ENCODE measurements at places on chromosomes 5 and 9.

- no peak for DNase-seq
Measured at GRCh38 chr9:129319938-129320481, 141.9 kb upstream of the IER5L start.

GRCh38 chr5:132017316-132017715 lies 5.9 kb upstream of the ACSL6 start:
- no peak for DNase-seq

GRCh38 chr5:66958980-66959641 lies 237.5 kb downstream of the CD180 start:
- DNase-seq, result peak; percentile 16

DNA sequence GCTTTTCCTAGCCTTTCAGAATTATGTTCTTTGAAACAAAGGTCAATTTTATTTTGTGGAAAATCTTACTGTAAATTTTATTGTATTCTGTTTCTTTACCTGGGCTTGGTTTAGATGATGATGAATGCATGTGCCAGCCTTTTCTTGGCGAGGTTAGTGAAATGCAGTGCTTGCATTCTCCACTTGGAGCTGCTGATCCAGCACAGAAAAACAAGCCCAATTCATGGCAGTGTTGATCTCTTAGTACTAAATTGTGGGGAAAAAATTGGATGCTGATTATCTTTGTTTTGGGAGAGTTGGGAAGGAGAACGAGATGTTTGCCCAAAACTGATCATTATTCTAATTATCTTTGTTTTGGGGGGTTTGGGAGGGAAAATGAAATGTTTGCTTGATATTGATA lies 3.7 kb downstream of the HABP4 start:
- DNase-seq, result peak; percentile 21

GRCh38 chr5:4017076-4017803 lies 421.6 kb downstream of the IRX1 start:
- no peak for DNase-seq

- DNase-seq, result no peak
Measured at GRCh38 chr5:168179192-168179593, 112.3 kb upstream of the WWC1 start.

DNA sequence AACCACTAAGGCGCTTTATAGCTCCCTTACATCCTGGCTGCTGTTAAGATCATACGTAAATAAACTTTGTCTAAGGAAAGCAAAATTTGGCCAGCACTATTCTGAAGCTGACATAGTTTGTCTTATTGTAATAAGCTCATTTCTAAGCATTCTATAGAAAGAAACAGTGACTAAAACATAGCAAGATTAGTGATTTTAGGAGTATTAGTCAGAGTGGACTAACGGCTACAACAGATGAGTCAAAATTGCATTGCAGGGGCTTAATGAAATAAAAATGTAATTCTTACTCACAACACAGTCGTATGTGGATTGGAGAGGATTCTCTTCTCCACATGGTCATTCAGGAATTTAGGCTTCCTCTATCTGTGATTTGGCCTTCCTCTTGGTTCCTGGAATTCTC lies 347.6 kb downstream of the GADD45G start:
- DNase-seq, result no peak

- no peak for DNase-seq
Measured at GRCh38 chr9:124707666-124708065, 63.4 kb downstream of the NR6A1 start.

DNA sequence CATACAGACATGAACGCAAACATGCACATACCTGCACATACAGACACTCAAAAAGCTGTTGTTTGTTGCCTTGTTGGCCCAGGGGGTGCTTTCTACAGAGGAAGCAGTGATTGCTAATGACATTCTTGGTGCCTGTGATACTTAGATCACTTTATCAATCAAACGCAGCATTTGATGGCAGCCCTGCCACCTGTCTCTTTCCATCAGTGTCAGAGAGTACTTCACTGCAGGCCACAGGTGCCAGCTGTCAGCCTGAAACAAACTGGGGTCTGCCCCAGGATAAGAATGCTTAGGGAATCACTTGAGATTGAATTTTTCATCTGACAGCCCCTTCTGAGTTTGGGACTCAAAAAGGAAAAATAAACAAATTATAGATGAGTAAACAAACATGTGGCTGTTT lies 388.9 kb upstream of the SGCD start:
- no peak for DNase-seq

- DNase-seq, result no peak
Measured at GRCh38 chr9:77257275-77257674, 79.9 kb downstream of the VPS13A start.

DNA sequence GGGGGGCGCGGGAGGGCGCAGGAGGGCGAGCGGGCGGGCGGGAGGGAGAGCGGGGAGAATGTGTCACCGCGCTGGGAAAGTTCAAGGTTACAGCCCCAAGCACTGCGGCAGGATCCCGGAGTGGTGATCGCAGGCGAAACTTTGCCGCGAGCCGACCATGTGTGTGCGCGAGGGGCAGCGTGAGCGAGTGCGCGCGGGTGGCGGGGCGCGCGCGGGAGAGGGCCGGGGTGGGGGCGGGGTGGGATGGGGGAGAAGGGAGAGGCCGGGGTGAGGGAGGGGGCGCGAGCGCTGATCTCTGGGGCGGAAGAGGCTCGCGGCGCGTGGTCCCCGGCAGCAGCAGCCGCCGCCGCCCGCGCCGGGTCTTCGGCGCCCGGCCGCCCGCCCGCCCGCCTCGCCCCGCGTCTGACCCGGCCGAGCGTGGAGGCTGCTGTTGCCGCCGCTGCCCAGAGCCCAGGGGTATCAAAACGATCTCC lies at the start of gene NFIB:
NFIB (minus strand) TSS at position 191 of the 473 bp plus-strand sequence. CDS start 630 bp downstream, outside the sequence.
- DNase-seq, result no peak

GRCh38 chr5:132549576-132549975 lies 6.3 kb upstream of the IL5 start:
- DNase-seq, result no peak

GRCh38 chr9:109914280-109915027 lies 134.5 kb downstream of the PALM2AKAP2 start:
- no peak for DNase-seq

- DNase-seq, result no peak
Measured at GRCh38 chr5:2131826-2132496, 249.2 kb upstream of the IRX4 start.

DNA sequence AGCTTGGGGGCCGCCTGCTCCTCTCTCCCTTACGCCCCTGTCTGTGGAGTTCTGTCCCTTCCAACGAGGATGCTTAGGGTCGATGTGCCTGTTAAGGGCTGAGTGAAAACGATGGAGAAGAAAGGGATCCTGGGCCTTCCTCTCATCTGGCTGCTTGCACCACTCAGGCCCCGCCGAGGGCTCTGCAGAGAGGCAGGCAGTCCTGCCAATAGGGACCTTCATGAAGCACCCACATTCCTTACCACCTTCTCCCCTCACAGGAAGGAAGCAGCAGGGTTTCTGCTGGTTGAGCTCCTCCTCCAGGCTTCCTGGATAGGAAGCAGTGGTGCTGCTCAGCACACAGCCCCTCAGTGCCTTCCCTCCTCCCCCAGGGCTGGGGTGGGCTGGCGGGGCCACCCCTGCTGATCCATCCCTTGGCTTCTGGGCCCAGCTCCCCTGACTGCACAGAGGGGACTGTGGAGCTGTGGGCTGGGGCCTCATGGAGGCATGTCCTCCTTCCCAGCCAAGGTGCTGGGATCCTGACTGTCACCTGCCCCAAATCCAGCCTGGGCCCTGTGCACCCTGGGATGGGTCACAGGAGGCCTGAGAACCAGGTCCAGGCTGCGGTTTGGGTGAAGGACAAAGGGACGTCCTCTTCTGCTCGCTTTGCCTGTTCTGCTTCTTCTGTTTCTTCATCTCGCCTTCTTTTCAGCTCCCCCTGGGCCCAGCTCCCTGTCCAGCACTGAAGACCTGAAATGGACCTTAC lies 50.5 kb downstream of the AHRR start:
- no peak for DNase-seq

DNA sequence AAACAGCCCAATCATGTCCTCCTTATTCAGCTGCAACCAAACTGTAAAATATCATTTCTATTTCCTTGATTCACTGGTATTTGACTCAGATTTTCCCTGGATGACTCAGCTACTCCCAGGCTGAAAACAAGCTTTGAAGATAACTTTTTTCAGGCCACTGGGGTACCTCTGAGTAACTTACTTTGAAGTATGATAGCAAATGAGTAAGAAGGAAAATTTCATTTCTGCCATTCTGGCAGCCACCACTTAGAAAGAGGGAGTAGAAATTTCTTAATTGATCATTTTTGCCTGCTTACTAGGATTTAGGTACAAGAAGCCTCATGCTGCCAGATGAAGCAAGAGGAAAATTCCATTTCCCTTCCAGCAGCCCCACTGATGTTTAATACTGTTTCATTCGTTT lies 247.4 kb downstream of the PRELID2 start:
- DNase-seq, result no peak

DNA sequence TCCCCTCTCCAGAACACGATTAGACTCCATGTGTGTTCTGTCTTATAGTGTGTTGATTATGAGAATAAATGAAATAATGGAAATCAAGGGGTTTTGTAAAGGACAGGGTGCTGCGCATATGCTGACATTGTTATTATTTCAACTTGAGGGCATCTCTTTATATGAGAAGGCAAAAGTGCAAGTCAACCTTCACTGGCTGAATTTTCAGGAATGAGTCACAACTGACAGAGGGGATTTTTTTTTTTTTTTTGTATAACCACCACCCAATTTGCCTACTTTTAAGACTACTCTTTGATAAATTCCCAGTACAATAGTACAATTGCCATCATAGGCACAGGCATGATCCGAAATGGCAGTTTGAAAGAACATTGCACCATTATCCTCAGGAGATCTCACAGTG lies 419.2 kb upstream of the NMUR2 start:
- DNase-seq, result no peak

DNA sequence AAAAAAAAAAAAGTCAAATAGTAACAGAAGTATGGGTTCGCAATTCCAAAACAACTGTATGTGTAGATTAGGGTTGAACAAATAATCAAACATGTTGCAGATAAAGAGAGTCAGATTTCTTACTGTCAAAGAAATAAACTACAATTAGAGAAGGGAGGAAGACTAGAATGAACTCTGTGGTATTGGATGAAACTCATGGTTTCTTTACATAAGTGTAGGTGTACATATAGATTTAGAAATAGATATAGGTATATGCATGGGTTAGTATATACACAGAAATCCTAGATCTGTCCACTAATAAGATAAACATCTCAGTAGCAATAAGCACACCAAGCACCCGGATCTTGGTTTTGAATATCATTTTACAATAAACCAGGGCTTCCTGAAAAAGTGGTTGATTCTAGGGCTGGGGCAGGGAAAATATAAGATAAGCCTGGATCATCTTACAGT lies 21.3 kb downstream of the DTWD2 start:
- DNase-seq, result no peak

DNA sequence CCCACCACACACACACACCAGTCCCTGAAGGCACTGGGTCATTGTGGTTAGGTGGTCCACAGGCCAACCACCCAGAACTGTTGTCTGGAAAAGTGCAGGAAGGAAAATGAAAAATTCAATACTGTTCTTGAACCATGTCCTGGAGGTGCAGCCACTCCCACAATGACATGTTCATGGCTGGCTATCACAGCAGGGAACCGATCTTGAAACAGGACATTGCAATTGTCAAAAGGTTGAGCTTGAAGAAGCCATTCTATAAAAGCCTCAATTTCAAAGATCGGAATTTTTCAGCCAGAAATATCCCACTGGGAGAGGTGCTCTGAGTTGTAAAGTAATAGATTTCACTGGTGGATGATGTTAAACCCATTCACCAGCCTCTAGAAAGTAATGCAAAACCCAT lies 218.2 kb downstream of the GNA14 start:
- no peak for DNase-seq

GRCh38 chr5:177317959-177318377 lies 6.3 kb upstream of the MXD3 start:
- peak; percentile 64 for DNase-seq

- DNase-seq, result no peak
Measured at GRCh38 chr5:168072665-168073064, 218.8 kb upstream of the WWC1 start.

DNA sequence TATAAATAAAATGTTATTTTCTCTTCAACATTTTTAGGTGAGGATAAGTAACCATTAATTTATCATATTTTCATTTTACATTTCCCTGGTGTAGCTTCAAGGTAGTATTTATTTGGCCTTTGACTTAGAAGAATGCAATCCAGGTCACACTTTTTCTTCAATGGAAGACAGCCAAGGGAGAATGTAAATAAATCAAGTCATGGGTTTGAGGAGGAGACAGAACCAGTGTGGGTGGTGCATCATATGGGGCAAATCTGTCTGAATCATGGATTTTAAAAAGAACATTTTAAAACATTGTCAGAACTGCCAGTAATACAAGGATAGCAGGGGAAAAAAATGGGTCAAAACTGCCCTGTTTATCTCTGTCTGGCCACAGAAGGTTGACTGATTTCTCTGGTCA lies 229.5 kb downstream of the FAM114A2 start:
- DNase-seq, result no peak

DNA sequence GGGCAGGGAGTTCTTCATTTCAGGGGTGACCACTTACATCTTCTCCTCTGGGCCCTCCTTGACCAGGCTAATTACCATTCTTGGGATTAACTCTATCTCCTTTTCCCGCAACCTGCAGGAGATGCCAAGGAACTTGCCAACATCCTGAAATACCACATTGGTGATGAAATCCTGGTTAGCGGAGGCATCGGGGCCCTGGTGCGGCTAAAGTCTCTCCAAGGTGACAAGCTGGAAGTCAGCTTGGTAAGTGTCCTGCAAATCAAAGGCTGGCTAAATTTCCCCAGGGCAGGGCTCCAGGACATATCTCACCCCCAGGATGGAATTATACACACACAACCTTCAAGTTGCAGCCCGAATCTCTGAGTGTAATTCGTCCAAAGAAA lies 30.2 kb downstream of the TGFBI start:
- DNase-seq, result no peak

DNA sequence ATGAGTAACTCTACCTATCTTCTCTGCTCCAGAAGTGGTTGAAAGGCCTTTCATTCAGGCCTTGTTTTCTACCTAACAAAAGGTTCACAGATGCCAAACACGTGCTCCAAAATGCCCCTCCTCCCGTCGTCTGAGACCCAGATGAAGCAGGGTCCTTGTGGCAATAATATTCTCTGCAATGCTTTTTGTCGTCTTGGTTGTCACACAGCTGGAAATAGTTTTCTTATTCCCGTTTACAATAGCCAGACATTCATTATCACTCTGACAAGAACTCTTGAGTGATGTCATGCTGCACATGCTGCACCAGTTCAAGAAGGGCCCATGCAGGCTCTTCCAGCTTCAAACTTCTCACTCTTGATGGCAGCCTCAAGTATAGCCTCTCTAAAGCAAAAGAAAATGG lies 7.8 kb downstream of the LPAR1 start:
- DNase-seq, result no peak

GRCh38 chr5:76383126-76383832 lies 19.8 kb upstream of the IQGAP2 start:
- no peak for DNase-seq

DNA sequence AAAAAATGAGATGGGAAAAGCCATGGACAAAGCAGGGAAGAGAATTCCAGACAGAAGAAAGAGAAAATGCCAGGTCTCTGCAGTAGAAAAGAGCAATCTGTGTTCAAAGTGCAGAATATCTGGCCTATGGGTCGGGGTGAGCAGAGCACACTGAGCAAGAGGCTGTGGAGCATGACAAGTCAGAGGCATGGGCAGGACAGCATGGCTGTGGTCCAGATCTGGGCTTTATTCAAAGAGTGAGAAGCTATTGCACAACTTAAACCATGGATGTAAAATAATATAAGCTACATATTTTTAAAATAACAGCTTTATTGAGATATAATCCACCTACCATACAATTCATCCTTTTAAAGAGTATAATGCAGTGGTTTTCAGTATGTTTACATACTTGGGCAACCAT lies 133.1 kb upstream of the SPDL1 start:
- DNase-seq, result no peak

Data from NCI-H460 (cell line).